ENCODE measurements at places on chromosomes 1 and 21.
A peak's percentile ranks its signal among the peaks of the same experiment; 100 is the strongest.

- no peak for DNase-seq
Measured at GRCh38 chr1:98325646-98326440, 335.7 kb upstream of the SNX7 start.

DNA sequence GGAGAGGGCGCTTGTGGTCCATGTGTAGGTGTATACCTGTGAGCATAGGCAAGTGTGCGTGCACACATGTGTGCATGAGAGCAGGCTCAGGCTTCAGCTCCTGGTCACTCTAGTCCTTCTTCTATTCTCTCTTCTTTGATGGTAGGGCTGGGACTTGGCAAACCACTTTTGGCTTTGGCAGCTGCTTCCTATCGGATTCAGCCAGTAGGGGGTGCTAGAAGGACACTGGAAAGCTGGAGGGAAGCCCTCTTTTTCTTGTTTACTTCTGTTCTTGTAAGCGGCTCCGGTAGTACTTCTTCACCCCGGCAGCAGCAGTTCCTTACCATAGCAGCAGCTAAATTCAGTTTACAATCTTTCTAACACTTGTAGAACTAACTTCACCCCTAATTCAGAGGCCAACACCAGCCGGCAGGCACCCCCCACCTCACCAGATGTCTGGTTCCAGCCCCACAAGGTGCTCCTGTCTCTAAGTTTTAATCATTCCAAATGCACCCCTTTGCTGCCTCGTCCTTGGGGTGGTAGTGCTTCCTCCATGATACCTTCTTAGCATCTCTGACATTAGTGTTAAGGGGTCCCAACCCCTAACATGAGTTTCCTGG lies 25.1 kb downstream of the NENF start:
- DNase-seq, result peak; percentile 19

- no peak for DNase-seq
Measured at GRCh38 chr1:228041316-228041715, 34.5 kb downstream of the WNT3A start.

GRCh38 chr1:74328851-74329250 lies 93.7 kb downstream of the TNNI3K start:
- no peak for DNase-seq

DNA sequence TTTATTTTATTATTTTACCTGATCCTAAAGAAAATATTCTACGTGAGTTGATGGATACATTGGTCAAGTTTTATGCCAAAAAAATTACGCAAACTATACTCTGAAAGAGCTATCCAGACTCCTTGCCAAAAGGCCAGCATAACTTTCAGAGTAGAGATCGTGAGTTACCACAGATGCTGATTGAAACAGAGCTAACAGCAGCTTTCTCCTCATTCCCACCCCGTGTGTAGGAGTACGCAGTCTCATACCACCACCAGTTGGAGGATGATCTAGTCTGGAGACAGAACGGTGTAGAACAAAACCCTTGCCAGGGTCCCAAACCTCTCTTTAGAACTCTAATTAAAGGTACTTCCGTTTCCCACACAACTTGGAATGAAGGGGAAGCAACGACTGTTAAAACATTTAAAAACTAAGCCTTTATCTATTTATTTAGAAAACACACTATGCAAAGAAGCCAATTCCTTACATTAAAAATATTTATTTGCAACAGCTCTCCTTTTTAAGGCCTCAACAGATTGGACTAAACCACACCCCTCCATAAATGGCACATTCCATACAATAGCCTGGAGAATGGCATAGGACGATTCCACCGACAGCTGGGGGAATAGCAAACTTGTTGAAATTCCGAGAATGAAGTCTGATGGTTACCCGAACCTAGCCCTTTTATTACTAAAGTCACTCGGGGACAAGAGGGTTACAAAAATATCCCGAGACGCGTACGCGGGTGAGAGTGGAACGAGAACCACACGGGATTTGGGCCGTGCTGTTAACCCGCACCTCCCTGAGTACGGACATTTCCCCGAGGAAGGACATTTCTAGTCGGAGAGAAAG lies 1.4 kb downstream of the NUCKS1 start:
- DNase-seq, result no peak

- no peak for DNase-seq
Measured at GRCh38 chr1:211331011-211331709, 4.5 kb downstream of the TRAF5 start.

DNA sequence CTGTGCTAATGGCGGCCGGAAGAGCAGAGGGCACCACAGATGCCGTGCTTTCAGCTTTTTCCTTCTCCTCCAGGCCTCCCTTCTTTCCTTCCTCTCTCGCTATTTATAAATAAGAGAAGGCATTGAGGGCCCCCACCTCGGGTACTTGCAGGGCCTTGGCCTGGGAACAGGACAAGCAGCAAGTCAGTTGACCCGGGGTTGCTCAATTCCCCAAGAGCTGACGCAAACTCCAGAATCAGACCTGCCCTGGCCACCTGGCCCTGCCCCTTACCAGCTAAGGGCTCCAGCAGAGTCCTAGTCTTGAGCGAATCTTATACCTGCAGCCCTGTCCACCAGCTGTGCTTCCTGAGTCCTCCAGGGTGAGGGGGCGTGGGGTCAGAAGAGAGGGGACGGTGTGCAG lies 13.5 kb downstream of the TNFRSF1B start:
- no peak for DNase-seq

DNA sequence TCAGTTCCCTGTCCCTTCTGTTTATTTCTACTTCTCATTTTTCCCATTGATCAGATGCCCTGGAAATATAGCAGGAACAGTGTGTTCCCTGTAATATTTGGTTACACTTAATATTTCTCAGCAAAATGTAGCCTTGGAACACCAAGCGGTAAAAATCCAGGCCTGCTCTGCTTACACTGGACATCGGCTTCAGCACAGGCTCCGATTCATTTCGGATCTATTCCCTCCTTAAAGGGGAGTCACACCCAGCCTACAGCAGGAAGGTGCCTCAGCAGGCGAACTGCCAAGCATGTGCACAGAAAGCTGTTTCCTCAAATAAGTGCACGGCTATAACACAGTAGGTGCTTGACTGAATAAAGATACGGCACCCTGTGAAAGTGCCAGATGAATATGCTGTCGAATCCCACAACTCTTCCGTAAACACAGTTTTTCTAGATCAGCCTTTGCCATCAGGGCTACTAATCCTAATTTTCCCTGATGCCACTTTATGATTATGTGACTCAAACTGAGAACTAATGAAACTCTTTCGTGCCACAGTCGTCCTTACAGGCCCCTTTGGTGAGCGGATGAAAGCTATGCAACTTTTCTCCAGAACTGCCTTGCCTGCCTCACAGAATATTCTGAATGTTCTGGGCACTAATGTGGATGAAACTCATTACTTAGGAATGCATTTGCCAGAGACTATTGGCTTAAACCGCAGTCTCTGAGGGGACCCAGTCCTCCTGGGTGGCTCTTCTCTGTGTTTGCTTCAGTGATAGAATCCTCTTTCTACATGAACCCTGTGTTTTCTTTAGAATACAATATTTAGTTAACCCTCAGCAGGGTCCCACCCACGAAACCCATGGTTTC lies 275.5 kb upstream of the RUNX1 start:
- DNase-seq, result no peak

DNA sequence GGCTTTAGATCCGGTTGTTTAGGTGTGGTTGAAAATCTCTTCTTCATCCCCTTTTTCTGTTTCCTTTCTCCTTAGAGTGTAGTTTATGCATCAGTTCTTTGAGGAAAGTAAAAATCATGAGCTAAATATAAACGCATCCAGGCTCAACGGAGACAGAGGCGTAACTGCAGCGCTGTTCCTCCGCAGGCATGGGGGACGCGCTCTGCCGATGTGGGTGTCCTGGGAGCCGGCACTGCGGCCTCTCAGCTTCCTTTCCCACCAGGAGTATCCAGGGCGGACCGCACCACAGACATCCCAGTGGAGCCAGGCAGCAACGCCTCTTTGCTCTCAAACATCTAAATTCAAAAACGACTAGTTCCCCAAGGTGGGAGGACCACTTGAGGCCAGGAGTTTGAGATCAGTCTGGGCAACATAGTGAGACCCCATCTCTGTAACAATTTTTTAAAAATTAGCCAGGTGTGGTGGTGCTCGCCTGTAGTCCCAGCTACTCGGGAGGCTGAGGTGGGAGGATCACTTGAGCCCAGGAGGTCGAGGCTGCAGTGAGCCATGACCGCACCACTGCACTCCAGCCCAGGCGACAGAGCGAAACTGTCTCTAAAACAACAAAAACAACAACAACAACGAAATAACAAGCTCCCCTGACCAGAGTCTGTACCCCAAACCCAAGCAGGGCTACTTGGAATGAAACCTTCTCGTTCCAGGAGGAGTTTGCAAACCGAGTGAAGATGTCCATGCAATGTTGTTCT lies 16.4 kb downstream of the SLC45A1 start:
- no peak for DNase-seq

DNA sequence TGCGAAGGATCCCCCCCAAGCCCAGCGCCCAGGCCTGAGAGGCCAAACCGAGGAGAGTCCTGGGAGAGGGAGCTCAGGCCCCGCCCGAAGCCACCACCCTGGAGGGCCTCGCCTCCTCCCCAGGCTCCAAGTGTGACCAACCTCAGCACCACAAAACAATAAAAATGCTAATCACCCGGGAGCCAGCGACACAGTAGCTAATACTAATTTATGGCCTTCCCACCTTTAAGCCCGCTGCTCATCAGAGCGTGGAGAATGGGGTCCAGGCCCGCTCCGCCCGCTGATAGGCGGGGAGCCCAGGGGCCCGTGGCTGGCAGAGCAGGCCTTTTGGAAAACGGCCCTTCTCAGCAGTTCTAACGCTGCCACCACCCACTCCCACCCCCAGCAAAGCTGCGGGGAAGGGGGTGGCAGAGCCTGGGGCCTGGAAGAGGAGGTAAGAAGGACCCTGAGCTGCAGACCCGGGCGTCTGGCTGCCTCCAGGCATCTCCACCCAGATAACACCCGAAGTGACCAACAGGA lies 20.4 kb upstream of the TAS1R2 start:
- DNase-seq, result no peak

- DNase-seq, result no peak
Measured at GRCh38 chr1:158371188-158371953, 17.7 kb downstream of the CD1E start.

DNA sequence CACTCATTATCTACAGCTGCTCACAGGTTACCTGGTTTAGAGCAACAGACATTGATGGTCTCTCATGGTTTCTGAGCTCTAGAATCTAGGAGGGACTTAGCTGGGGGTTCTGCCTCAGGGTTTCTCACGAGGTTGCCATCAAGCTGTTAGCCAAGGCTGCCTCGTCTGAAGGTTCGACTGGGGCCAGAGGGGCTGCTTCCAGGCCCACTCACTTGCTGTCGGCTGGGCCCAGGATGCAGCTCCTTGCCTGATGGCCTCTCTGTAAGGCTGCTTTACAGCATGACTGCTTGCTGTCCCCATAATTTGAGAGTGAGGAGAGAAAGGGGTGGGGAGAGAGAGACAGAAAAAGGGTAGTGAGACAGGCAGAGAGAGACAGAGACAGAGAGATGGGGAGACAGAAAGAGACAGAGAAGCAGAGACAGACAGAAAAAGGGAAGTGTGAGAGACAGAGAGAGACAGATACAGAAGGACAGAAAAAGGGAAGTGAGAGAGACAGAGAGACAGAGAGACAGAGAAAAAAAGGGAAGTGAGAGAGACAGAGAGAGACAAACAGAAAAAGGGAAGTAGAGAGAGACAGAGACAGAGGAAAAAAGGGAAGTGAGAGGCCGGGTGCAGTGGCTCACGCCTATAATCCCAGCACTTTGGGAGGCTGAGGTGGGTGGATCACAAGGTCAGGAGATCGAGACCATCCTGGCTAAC lies 106.8 kb upstream of the C1orf174 start:
- DNase-seq, result no peak

DNA sequence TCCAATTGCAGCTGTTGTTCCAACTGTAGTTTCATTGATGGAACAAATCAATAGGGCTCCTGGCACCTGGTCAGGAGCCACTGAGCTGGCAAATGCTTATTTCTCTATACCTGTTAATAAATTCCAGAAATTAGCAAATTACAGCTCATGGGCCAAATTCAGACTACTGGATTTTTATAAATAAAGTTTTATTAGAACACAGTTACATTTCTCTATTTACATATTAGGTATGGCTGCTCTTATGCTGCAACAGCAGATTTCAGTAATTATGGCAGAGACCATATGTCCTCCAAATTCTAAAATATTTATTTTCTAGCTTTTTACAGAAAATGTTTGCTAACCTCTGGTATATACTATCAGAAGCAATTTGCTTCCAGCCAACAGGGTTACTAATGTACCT lies 47.8 kb downstream of the DUSP10 start:
- DNase-seq, result no peak

DNA sequence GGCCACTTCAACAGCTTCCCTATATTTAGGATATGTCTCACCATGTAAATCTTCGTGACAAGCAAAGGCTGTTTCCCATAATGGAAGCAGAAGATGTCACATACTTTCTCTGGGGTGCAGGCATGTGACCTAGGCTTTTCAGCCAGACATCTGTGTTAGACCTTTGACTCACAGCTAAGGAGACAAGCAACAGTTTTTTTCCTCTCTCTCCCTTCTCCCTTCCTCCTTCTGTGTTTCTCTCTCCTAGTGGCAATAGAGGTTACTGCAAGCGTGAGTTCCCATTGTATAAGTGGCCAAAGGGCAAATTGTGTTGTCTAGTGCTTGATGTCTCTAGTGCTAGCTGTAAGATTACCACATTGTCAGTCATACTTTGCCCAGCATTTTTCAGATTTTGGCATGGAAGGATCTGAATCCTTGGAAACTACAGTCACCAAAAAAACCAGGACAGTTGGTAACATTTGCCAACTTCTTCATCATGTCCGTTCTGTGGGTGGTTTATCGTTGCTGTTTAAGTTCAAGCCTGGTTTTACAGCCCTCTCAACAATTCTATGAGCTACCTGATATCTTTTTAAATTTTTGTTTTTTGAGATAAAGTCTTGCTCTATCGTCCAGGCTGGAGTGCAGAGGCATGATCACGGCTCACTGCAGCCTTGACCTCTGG lies 44.4 kb upstream of the RABGAP1L start:
- DNase-seq, result no peak

- DNase-seq, result no peak
Measured at GRCh38 chr1:175250027-175250426, 57.5 kb upstream of the KIAA0040 start.

GRCh38 chr21:38246511-38246910 lies 10.3 kb upstream of the KCNJ15 start:
- DNase-seq, result no peak

DNA sequence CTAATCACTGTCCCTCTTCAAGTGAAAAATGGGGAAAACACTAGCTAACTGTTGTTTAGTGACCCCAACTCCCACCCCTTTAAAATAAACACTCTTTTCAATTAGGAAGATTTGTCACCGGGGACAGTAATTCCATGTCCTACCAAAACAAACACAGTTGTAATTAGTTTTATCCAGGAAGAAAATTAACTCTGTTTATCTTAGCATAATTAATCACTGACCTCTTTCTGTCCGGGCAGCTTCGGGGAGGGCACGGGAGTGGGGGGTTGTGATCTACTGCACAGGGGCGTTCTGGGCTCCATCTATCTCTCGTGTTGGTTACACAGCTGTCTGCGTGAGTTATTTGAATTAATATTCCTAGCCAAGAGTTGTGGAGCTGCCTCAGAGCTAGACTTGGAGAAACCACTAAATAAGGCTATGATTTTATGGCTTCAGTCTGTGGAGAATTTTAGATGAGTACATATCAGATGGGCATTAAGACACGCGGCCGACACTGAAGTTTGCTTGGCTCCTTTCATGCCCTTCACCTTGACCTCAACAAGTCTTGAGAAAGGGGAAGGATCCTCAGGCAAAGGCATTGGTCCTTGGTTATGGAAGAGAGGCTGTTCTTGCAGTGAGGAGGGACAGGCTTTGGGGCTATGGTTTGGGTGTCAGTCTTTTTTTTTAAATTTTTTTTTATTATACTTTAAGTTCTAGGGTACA lies 102.0 kb upstream of the TRABD2B start:
- DNase-seq, result no peak

- peak; percentile 34 for DNase-seq
Measured at GRCh38 chr1:206590025-206590758, 22.1 kb downstream of the EIF2D start.

GRCh38 chr1:169100208-169100607 lies 6.3 kb upstream of the ATP1B1 start:
- no peak for DNase-seq

Data from activated CD4-positive, CD25-positive, alpha-beta regulatory T cell (primary cell).